Pericardium fibroblast (primary cell): ENCODE measurements at places on chromosomes 13 and 19. TPM values are rescaled to one million over a fixed set of nuclear protein-coding genes. Genes with fewer than 3 reads are reported as not detected.

KLHL1 gene
- not detected in 2 replicates for total RNA-seq

ZNF90 gene
- total RNA-seq: 0.70 and 1.1 TPM in 2 replicates

FOXA3 gene
- total RNA-seq: not detected in 2 replicates

IL4I1 gene
- total RNA-seq: not detected in 2 replicates

GPC6 gene
- 26.4 and 85.2 TPM in 2 replicates for total RNA-seq

ERFL gene
- 0.23 and 0.77 TPM in 2 replicates for total RNA-seq

DACT3 gene
- total RNA-seq: 17.6 and 26.5 TPM in 2 replicates

PRR12 gene
- total RNA-seq: 6.9 and 8.0 TPM in 2 replicates

CGB8 gene
- total RNA-seq: not detected in 2 replicates

NLRP5 gene
- total RNA-seq: not detected in 2 replicates

NLRP4 gene
- total RNA-seq: not detected in 2 replicates

GRIK5 gene
- 0.77 TPM in 1 of 2 replicates, not detected in the other for total RNA-seq

CYP2A7 gene
- not detected in 2 replicates for total RNA-seq

CGB2 gene
- total RNA-seq: not detected in 2 replicates

TUBB4A gene
- not detected in 2 replicates for total RNA-seq

SBSN gene
- 0.82 and 11.0 TPM in 2 replicates for total RNA-seq

ZNF135 gene
- total RNA-seq: 3.3 and 3.4 TPM in 2 replicates

POSTN gene
- 200 and 539 TPM in 2 replicates for total RNA-seq

ATP4A gene
- total RNA-seq: not detected in 2 replicates

RXFP2 gene
- not detected in 2 replicates for total RNA-seq

SLC25A41 gene
- not detected in 2 replicates for total RNA-seq

ETV2 gene
- 1.2 and 3.4 TPM in 2 replicates for total RNA-seq

ZBTB32 gene
- not detected in 2 replicates for total RNA-seq

ATP4B gene
- 0.09 TPM in 1 of 2 replicates, not detected in the other for total RNA-seq

C1QTNF9 gene
- total RNA-seq: not detected in 2 replicates

MAMSTR gene
- total RNA-seq: 3.2 and 3.8 TPM in 2 replicates

OPA3 gene
- total RNA-seq: 8.2 and 9.2 TPM in 2 replicates

FLT1 gene
- 0.60 and 3.6 TPM in 2 replicates for total RNA-seq
